ENCODE measurements at places on chromosomes 7 and 10.

DNA sequence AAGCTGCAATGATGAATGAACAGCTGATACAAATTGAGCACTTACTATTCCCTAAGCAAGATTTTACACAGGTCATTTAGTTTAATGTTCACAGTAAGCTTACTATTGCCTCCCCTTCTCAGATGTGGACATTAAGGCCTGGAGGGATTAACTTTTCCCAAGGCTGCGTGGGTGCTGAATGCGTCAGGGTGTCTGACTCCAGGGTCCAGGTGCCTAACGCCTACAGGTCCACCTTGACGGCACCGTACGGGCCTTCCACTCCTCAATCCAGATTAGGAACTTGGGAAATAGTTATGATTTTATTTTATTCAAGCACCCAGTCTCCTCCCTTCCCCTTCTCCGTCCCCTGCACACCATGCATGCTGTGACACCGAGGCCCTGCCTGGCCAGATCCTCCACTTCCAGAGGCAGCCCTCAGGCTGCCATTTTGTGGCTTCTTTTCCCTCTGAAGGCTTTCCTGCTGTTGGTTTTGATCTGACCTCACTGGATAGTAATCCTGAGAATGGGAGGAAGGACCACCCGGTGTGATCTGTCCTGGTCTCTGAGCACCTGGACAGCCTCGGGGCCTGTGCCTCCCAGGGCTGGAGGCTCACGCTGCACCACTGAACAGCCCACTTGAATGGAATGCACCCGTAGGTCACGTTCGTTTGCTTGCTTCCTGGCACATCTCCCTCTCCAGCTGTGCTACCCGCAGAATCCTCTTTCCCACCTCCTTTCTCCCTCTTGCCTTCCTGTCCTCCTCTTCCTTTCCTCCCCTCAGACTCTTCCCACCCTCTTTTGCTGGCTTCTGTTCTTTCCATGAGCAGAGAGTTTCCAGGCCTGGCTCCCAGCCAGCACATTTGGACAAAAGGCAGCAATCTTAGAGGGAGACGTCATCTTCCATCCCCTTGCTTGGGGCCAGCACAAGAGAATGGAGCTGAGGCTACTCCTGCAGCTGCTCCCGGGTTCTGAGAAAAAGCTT, 14.4 kb downstream of the DENND2A start:
- no peak for DNase-seq

DNA sequence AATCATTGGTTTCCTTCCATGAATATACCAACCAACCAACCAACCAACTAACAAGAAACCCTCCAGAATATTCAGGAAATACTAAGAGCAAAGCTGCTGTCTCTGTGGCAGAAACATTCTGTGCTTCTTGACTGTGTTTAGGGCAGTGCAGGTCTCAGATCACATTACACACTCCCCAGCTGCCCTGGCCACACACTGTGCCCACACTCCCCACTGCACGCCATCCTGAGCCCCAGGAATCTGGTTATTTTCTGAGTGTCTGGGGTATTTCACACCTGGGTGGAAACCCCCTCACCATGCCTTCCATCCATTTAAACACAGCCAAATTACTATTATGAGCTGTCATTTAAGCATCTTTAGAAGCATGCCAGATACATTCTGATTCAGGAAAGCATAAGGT, 183.7 kb upstream of the ANK3 start:
- DNase-seq, result no peak

GRCh38 chr7:92133737-92134270, 473 bp downstream of the CYP51A1 start:
- DNase-seq, result no peak

DNA sequence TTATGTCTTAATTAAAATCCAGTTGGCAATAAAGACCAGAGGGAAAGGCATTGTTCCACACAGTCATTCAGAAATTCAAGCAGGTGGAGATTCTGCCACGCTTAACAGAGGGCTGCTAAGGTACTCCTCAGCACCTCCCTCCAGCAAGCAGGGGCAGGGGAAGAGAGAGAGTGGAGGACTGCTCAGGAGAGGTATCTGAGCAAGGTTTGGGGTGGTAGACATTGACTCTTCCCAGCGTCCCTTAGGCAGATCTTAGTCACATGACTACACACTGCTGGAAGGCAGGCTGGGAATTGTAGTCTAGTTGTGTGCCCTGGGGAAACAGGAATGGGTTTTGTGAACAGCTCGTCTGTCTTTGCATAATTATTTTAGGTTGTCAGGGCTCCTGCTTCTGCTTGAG, 181.6 kb downstream of the NPSR1 start:
- no peak for DNase-seq

GRCh38 chr7:143396625-143397556, 11.8 kb downstream of the EPHA1 start:
- no peak for DNase-seq

GRCh38 chr7:155488483-155489127, 30.7 kb downstream of the EN2 start:
- DNase-seq, result no peak

GRCh38 chr10:98364432-98365102, 50.4 kb downstream of the PYROXD2 start:
- DNase-seq, result no peak

DNA sequence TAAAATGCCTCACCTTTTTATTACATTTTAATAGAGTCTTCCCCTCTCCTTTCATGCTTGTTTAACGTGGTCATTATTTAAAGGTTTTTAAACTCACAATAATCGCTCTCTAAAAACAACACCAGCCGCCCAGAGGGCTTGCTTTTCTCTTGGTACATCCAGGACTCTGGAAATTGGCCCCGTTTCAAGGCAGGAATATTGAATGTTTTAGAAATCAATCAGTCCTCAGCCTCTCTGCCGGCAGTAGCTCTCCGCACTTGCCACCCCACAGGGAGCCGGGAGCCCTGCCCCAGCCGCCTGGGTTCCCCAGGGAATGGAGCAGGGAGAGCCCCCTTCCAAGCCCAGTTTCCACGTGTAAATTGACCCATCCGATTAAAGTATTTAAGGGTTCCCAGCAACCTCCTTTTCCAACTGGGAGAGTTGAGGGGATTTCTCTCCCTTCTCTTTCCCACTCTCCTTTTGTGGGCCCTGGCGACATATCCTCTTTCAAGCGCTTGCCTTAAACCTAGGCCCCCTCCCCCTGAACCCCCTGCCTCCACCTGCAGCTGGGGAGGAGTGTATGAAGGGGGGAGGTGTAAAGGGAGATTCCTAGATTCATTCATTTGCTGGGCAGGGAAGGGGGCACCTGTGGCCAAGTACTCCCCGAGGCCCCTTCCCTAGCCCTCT, 1.9 kb downstream of the FGF8 start:
- no peak for DNase-seq

Data from stimulated activated naive CD4-positive, alpha-beta T cell (primary cell).